ENCODE measurements at places on chromosomes 3 and 15. TPM values are rescaled to one million over a fixed set of nuclear protein-coding genes. Genes with fewer than 3 reads are reported as not detected.

DZIP3 gene
- total RNA-seq, result 8.4 TPM

SLC24A5 gene
- total RNA-seq, result not detected

CCDC9B gene
- total RNA-seq, result 0.65 TPM

PTPN23 gene
- 14.0 TPM for total RNA-seq

MESP2 gene
- total RNA-seq, result not detected

ZMYND10 gene
- not detected for total RNA-seq

TF gene
- total RNA-seq, result 154 TPM

RHCG gene
- not detected for total RNA-seq

LRRC3B gene
- total RNA-seq, result not detected

MAPK6 gene
- total RNA-seq, result 24.5 TPM

SPTBN5 gene
- total RNA-seq, result 0.17 TPM

PAQR5 gene
- total RNA-seq, result 1.8 TPM

CEP19 gene
- 3.3 TPM for total RNA-seq

TMIE gene
- total RNA-seq, result not detected

ZNF774 gene
- total RNA-seq, result 2.5 TPM

SLC12A1 gene
- total RNA-seq, result not detected

SEMA5B gene
- total RNA-seq, result 0.51 TPM

CPB1 gene
- total RNA-seq, result 7.7 TPM

FMN1 gene
- total RNA-seq, result 15.6 TPM

PP2D1 gene
- not detected for total RNA-seq

FBXL22 gene
- total RNA-seq, result 0.22 TPM

XIRP1 gene
- total RNA-seq, result not detected

FGF7 gene
- 40.3 TPM for total RNA-seq

WDR5B gene
- 5.6 TPM for total RNA-seq

APBA2 gene
- total RNA-seq, result 1.3 TPM

DUOXA2 gene
- not detected for total RNA-seq

MST1R gene
- 0.51 TPM for total RNA-seq

SEMA3F gene
- total RNA-seq, result 32.8 TPM

BMF gene
- 5.9 TPM for total RNA-seq

SLC22A13 gene
- total RNA-seq, result not detected

GANC gene
- 31.3 TPM for total RNA-seq

TP63 gene
- 0.44 TPM for total RNA-seq

SEMA6D gene
- 3.9 TPM for total RNA-seq

CFAP92 gene
- total RNA-seq, result 1.5 TPM

ZNF80 gene
- not detected for total RNA-seq

DLEC1 gene
- 1.1 TPM for total RNA-seq

IQCH gene
- total RNA-seq, result 1.5 TPM

CEP152 gene
- total RNA-seq, result 3.4 TPM

GPR176 gene
- total RNA-seq, result 7.5 TPM

TNIK gene
- total RNA-seq, result 1.5 TPM

SEMA3G gene
- 373 TPM for total RNA-seq

GOLGA8T gene
- not detected for total RNA-seq

ISL2 gene
- not detected for total RNA-seq

NLGN1 gene
- 8.5 TPM for total RNA-seq

ITIH1 gene
- total RNA-seq, result 1.5 TPM

TRIM42 gene
- not detected for total RNA-seq

SRGAP3 gene
- 7.5 TPM for total RNA-seq

FAM162A gene
- 28.5 TPM for total RNA-seq

GNAT1 gene
- total RNA-seq, result not detected

CATSPER2 gene
- total RNA-seq, result 1.3 TPM

C2CD4A gene
- total RNA-seq, result not detected

MESP1 gene
- 10.9 TPM for total RNA-seq

EHHADH gene
- total RNA-seq, result 12.7 TPM

OR5H15 gene
- not detected for total RNA-seq

SPCS1 gene
- total RNA-seq, result 95.5 TPM

GHSR gene
- total RNA-seq, result not detected

SERPINI2 gene
- not detected for total RNA-seq

CLDN1 gene
- 6.2 TPM for total RNA-seq

ACKR4 gene
- 0.66 TPM for total RNA-seq
